ENCODE measurements at places on chromosomes 11 and 22. TPM values are rescaled to one million over a fixed set of nuclear protein-coding genes. Genes with fewer than 3 reads are reported as not detected.

Gene NCR3LG1
- under 0.01 TPM for total RNA-seq

Gene MMP12
- total RNA-seq, result not detected

Gene MS4A15
- not detected for total RNA-seq

DNA sequence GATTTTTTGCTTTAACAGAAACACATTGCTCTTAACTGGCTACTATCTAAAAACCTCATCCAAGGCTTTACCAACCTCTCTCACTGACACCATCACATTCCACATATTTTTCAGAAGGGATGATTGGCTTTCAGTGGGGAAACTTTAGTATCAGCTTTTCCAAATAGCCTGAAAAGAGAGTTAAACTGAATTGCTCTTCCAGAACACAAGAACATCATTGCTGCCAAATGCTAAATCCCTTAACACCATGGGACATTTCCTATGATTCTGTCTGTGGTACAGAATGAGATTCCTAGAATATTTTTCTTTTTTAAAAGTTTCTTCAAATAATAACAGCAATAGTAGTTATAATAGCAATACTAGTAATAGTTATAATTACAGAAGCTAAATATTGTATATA lies 45.4 kb downstream of the SOX6 start:
- DNase-seq, result no peak
- no peaks in the 10 kb centered on the region for H3K36me3 ChIP-seq
- no peak overlapping the region for H3K27ac ChIP-seq
- H3K4me3 ChIP-seq, result no peak overlapping the region
- no peaks in the 10 kb centered on the region for H3K4me1 ChIP-seq
- H3K27me3 ChIP-seq, result no peaks in the 10 kb centered on the region

GRCh38 chr11:8026982-8027381 lies 39.8 kb downstream of the EIF3F start:
- no peak overlapping the region for H3K4me3 ChIP-seq
- DNase-seq, result no peak
- no peaks in the 10 kb centered on the region for H3K36me3 ChIP-seq
- H3K27me3 ChIP-seq, result no peaks in the 10 kb centered on the region
- no peaks in the 10 kb centered on the region for H3K4me1 ChIP-seq
- no peak overlapping the region for H3K27ac ChIP-seq

Gene MS4A14
- 1.3 TPM for total RNA-seq

- H3K27ac ChIP-seq, result no peak overlapping the region
- H3K4me1 ChIP-seq, result peaks cover 42% of the 10 kb centered on the region
- DNase-seq, result peak; percentile 66
- no peaks in the 10 kb centered on the region for H3K36me3 ChIP-seq
These were observed 19.6 kb downstream of the MACROD1 start for GRCh38 chr11:64146036-64146955.

DNA sequence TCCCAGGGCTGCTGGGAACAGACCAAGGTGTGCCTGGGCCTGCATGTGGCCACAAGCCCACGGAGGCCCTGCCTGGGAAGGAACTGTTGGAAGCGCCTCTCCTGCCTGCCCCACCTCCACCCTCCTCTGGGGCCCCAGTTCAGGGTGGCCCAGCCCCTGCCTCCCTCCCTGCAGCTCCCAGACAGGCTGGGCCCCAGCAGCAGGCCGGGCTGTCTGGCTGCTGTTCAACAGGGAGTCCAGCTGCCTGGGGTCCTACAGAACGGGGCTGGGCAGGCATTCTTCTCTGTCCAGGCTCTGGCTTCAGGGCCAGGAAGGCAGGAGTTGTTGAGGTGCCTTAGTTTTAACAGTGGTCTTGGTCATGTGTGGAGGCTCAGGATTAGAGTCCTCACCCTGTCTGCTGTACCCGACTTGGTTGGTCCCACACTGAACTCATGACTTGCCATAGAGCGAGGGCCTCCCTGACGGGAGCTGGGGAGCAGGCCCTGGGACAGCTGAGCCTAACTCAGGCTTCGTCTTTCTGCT lies 11.8 kb downstream of the PRDM11 start:
- no peak overlapping the region for H3K4me3 ChIP-seq
- no peak overlapping the region for H3K27ac ChIP-seq
- peak; percentile 4 for DNase-seq
- peaks cover 40% of the 10 kb centered on the region for H3K4me1 ChIP-seq
- no peaks in the 10 kb centered on the region for H3K27me3 ChIP-seq

GRCh38 chr11:73729594-73730206 lies 31.2 kb downstream of the RAB6A start:
- H3K27ac ChIP-seq, result no peak overlapping the region
- peak; percentile 9 for DNase-seq
- no peak overlapping the region for H3K4me3 ChIP-seq
- no peaks in the 10 kb centered on the region for H3K27me3 ChIP-seq

DNA sequence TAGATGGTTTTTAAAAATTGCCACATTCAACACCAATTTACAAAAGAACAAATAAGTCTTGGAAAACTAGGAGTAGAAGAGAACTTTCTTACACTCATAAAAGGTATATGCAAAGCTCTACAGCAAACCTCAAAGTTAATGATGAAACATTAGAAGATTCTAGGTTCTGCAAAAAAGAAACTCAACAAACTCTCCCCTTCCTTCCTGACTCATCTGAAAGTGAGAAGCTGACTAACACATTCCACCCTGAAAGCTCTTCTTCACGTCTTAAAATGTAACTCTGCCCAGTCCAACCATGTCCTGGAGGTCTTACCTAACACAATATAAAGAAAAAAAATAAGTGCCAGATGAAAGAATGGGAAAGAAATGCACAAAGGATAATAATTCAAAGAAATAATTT lies 218.9 kb upstream of the ISX start:
- DNase-seq, result no peak
- no peak overlapping the region for H3K27ac ChIP-seq
- H3K27me3 ChIP-seq, result no peaks in the 10 kb centered on the region
- H3K4me3 ChIP-seq, result no peak overlapping the region
- H3K4me1 ChIP-seq, result no peaks in the 10 kb centered on the region
- H3K36me3 ChIP-seq, result no peaks in the 10 kb centered on the region

Measured in body of pancreas (tissue), 4 donors.